ENCODE measurements at places on chromosomes 2 and 18. TPM values are rescaled to one million over a fixed set of nuclear protein-coding genes. Genes with fewer than 3 reads are reported as not detected.

DNA sequence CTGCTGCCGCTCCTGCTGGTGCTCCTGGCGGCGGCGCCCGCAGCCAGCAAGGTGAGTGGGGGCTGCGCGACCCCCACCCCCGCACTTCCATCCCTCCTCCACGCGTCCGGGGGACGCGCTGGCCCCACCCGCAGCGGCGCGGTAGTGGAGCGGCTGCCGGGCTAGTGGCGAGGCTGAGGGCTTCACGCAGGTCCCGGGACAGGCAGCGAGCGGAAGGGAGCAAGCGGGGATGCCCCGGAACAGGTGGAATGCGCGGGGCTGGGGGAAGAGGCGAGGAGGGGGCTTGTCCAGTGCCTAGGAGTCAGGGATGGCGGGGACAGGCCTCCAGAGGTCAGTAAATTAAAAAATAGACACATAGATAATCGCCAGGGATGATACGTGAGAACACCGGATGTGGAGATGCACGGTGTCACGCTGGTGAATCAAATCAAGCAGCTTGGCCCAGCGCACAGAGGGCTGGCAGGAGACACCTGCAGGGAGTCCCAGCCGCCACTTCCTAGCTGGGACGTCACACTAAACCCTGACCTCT lies 403 bp downstream of the COL4A3 start:
- H3K27me3 ChIP-seq = peaks cover 23% of the 10 kb centered on the region
- H3K27ac ChIP-seq = no peak overlapping the region
- peak overlapping the region; percentile 53 for H3K4me3 ChIP-seq

DNA sequence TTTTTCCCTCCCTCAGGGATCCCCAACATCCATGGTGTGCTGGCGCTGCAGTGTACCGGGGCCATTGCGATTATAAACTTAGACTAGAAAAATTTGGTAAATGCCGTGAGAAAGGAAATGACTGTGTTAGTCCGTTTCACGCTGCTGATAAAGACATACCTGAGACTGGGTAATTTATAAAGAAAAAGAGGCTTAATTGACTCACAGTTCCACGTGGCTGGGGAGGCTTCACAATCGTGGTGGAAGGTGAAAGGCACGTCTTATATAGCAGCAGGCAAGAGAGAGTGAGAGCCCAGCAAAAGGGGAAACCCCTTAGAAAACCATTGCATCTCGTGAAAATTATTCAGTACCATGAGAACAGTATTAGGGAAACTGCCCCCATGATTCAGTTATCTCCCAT lies 44.3 kb downstream of the NTSR2 start:
- no peaks in the 10 kb centered on the region for H3K36me3 ChIP-seq
- H3K4me3 ChIP-seq = no peak overlapping the region
- no peaks in the 10 kb centered on the region for H3K4me1 ChIP-seq
- no peaks in the 10 kb centered on the region for H3K27me3 ChIP-seq

GRCh38 chr2:166057370-166058164 lies 70.3 kb downstream of the SCN1A start:
- H3K4me3 ChIP-seq = no peak overlapping the region
- peaks cover 6% of the 10 kb centered on the region for H3K27me3 ChIP-seq
- no peak overlapping the region for H3K27ac ChIP-seq

The CRACDL gene
- polyA plus RNA-seq = not detected

DNA sequence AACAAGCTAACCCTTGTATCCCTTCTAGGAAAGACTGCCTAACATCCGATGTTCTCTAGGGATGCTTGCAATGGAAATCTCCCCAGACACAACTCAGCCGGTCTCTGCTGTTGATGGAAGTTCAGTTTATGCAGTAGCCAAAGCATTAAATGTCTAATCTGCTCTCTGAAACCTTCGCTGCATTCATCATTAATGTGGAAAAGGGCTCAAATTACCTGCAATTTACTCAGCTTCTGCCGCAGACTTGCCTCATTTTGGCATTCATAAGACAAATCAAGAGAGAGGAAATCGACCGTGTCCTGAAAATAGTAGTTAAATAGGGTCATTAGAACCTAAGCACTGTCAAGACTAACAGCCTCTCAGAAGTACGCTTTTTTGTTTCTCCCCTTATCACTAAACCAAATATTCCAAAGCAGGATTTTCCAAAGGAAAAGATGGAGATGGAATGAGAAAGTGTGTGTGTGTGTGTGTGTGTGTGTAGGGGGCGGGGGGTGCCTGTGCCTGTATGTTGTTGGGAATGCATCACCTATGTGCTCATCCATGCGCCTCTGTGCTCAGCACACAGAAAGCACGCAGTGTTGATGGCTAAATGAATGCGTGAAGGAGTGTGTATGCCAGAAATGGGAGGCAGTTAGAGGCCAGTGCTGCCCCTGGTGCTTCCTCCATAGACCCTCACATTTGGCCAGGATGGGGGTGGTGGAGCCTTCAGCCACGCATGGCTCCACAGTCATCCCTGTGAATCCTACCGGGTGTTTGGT lies 7.4 kb downstream of the LCT start:
- DNase-seq = no peak
- H3K27ac ChIP-seq = no peak overlapping the region
- no peak overlapping the region for H3K4me3 ChIP-seq
- peaks cover 5% of the 10 kb centered on the region for H3K27me3 ChIP-seq

- DNase-seq = no peak
- no peak overlapping the region for H3K4me3 ChIP-seq
- H3K4me1 ChIP-seq = no peaks in the 10 kb centered on the region
- no peaks in the 10 kb centered on the region for H3K27me3 ChIP-seq
These were observed 455.9 kb upstream of the SOX11 start for GRCh38 chr2:5236249-5236648.

DNA sequence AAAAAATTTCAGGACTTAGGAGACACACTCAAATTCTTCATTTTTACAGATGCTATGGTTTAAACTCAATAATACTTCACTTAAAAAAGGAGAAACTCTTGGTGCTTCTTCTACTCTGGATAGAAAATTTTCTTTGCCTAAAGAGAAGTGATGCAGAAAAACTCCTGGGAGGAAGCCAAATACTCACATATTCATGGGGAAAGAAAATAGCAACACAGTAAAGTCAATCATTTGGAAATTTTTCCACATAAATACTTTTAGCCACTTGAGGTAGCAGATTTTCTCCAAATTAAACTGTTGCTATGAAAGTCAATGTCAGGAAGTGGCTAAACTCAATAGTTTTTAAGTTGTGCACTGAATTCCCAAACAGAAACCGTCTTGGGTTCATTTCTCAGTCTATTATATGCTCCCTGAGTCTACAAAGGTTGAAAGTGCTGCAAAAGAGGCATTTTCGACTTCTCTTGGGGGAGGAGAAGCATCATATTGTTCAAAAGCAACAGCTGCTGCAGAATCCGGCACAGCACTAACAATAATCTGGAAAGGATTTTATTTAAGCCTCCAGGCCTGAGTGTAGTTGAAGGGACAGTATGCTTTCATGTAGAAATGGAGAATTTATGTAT lies 81.1 kb downstream of the UPP2 start:
- DNase-seq = no peak
- no peaks in the 10 kb centered on the region for H3K4me1 ChIP-seq
- no peak overlapping the region for H3K4me3 ChIP-seq
- no peaks in the 10 kb centered on the region for H3K36me3 ChIP-seq
- peaks cover 2% of the 10 kb centered on the region for H3K27me3 ChIP-seq

GRCh38 chr2:77087987-77088414 lies 434.2 kb downstream of the LRRTM4 start:
- no peaks in the 10 kb centered on the region for H3K4me1 ChIP-seq
- no peak overlapping the region for H3K4me3 ChIP-seq
- no peaks in the 10 kb centered on the region for H3K27me3 ChIP-seq
- H3K36me3 ChIP-seq = peaks cover 3% of the 10 kb centered on the region
- DNase-seq = no peak

DNA sequence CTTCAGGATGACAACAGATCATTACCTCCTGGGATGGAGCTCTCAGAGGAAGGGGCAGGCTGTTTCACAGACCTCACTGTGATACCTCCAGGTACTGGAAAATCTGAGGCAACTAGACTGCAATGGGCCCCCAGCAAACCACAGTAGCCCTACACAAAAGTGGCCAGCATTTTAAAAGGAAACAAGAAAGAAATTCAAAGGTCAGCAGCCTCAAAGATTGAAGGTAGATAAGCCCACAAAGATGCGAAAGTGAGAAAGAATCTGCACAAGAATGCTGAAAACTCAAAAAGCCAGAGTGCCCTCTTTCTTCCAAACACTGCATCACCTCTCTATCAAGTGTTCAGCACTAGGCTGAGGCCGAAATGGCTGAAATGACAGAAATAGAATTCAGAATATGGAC lies 499.5 kb upstream of the CHAC2 start:
- peaks cover 6% of the 10 kb centered on the region for H3K36me3 ChIP-seq
- no peak overlapping the region for H3K4me3 ChIP-seq
- no peak for DNase-seq
- no peak overlapping the region for H3K27ac ChIP-seq

The SERPINB3 gene
- not detected for polyA plus RNA-seq

DNA sequence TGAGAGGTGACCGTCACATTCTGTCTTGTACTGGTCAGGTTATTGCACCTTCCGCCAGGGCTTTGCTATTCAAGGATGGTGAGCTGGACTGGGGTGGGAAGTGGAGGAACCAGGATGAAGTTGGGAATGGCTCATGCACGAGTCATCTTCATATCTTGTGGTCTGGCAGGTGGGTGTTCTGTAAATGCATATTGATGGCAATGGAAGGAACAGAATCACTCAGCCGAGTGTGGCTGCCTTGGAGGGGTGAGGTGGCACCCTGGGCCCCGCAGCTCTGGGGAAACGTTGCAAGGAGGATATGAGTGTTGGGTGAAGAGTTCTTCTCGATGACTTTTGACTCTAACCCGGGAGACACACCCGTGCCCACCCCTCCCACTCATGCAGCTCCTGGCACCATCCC lies 1.2 kb downstream of the NEU2 start:
- H3K36me3 ChIP-seq = peaks cover 3% of the 10 kb centered on the region
- peaks cover 5% of the 10 kb centered on the region for H3K4me1 ChIP-seq
- H3K27ac ChIP-seq = peak overlapping the region; percentile 14
- peaks cover 2% of the 10 kb centered on the region for H3K27me3 ChIP-seq
- H3K4me3 ChIP-seq = no peak overlapping the region

The LPIN1 gene
- polyA plus RNA-seq = 14.1 TPM

DNA sequence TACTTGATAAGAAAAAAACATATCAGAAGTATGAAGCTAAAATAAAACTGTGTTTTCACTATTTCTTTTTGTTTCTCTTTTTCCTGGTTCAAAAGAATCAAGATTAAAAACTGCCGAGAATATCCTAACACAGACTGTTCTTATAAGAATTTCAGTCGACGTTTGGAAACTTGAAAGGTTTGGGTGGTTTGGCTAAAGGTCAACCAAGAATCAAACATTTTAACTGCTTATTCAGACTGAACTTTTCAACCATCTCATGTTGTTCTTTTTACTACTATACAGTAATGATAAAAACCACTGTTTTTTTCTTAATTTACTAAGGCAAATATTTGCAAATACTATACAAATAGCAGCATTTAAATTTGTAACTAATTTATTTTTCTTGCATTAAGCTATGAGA lies 308.5 kb upstream of the TFPI start:
- H3K36me3 ChIP-seq = peaks cover 4% of the 10 kb centered on the region
- H3K4me1 ChIP-seq = no peaks in the 10 kb centered on the region
- DNase-seq = no peak
- H3K4me3 ChIP-seq = no peak overlapping the region
- H3K27ac ChIP-seq = no peak overlapping the region

- no peaks in the 10 kb centered on the region for H3K27me3 ChIP-seq
- peaks cover 26% of the 10 kb centered on the region for H3K4me1 ChIP-seq
- no peak overlapping the region for H3K27ac ChIP-seq
- H3K36me3 ChIP-seq = no peaks in the 10 kb centered on the region
- no peak overlapping the region for H3K4me3 ChIP-seq
- no peak for DNase-seq
These were observed 98.9 kb downstream of the PHLPP1 start for GRCh38 chr18:62814132-62814759.

- no peak overlapping the region for H3K4me3 ChIP-seq
- H3K27ac ChIP-seq = no peak overlapping the region
- peaks cover 6% of the 10 kb centered on the region for H3K27me3 ChIP-seq
- no peaks in the 10 kb centered on the region for H3K36me3 ChIP-seq
These were observed 675 bp upstream of the MLPH start for GRCh38 chr2:237486334-237486818.

GRCh38 chr2:43880952-43881351 lies 42.2 kb downstream of the ABCG8 start:
- H3K4me1 ChIP-seq = peaks cover 5% of the 10 kb centered on the region
- no peak overlapping the region for H3K4me3 ChIP-seq
- no peak overlapping the region for H3K27ac ChIP-seq
- no peak for DNase-seq
- H3K27me3 ChIP-seq = peaks cover 5% of the 10 kb centered on the region

The MAP4K4 gene
- 3.4 TPM for polyA plus RNA-seq

- H3K27ac ChIP-seq = no peak overlapping the region
- H3K36me3 ChIP-seq = no peaks in the 10 kb centered on the region
- no peak for DNase-seq
- H3K27me3 ChIP-seq = peaks cover 1% of the 10 kb centered on the region
- no peak overlapping the region for H3K4me3 ChIP-seq
These were observed 49.9 kb upstream of the DAPL1 start for GRCh38 chr2:158745067-158745865.

The TMEM185B gene
- 20.5 TPM for polyA plus RNA-seq

GRCh38 chr2:164972216-164972615 lies 16.9 kb upstream of the SLC38A11 start:
- peaks cover 6% of the 10 kb centered on the region for H3K27me3 ChIP-seq
- DNase-seq = no peak
- no peak overlapping the region for H3K27ac ChIP-seq
- H3K4me3 ChIP-seq = no peak overlapping the region
- peaks cover 4% of the 10 kb centered on the region for H3K36me3 ChIP-seq

DNA sequence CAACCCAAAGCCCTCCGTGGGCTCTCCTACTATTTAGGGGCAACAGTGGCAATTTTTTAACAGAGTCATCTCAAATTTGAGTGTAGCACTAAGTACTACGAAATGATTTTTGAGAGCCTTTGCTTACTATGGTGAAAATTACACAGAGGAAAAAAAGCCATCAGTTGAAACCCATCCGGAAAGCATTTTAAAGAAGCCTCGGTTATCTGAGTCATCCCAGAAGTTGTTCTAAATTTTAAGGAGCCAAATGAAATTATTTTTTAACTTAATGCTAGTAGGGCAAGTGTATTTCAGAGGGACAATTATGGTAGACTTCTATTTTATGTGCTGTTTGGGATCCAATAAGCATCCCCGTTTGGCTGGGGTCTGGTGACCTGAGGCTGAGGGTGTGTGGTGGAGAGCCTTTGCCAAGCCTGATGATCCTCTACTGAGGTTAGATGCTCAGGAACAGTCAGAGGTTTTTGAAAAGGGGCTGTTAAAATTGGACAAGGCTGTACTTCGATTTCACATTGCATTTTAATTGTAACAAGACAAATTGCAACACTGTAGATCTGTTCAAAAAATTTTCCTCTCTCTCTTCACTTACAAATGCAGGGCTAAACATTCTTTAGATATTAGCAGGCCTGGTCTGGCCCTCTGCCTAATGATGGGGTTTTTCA lies 47.0 kb downstream of the RAPGEF4 start:
- H3K4me1 ChIP-seq = no peaks in the 10 kb centered on the region
- no peak overlapping the region for H3K27ac ChIP-seq
- peaks cover 3% of the 10 kb centered on the region for H3K27me3 ChIP-seq
- no peaks in the 10 kb centered on the region for H3K36me3 ChIP-seq
- no peak overlapping the region for H3K4me3 ChIP-seq
- no peak for DNase-seq
